Vagina (tissue), 2 donors: ENCODE measurements at places on chromosomes 3 and 15.

GRCh38 chr15:92974183-92974915, 74.2 kb downstream of the CHD2 start:
- no peaks in the 10 kb centered on the region for H3K27me3 ChIP-seq
- no peak overlapping the region for H3K4me3 ChIP-seq

DNA sequence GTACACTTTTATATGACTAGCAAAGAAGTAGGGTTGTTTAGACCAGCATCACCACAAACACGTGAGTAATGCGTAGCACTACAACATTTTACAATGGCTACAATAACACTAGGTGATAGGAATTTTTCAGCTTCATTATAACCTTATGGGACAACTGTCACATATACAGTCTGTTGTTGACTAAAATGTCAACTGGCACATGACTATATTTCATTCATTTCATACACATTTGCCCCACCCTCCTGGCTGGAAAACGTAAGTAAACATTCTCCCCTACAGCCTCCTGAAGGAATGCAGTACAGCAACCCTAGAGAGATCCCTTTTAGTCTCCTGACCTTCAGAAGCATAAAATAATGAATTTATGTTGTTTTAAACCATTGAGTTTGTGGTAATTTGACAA, 16.2 kb downstream of the RIOX2 start:
- H3K4me3 ChIP-seq, result no peak overlapping the region
- no peak for DNase-seq
- H3K27ac ChIP-seq, result no peak overlapping the region
- peaks cover 16% of the 10 kb centered on the region for H3K4me1 ChIP-seq
- no peaks in the 10 kb centered on the region for H3K27me3 ChIP-seq

DNA sequence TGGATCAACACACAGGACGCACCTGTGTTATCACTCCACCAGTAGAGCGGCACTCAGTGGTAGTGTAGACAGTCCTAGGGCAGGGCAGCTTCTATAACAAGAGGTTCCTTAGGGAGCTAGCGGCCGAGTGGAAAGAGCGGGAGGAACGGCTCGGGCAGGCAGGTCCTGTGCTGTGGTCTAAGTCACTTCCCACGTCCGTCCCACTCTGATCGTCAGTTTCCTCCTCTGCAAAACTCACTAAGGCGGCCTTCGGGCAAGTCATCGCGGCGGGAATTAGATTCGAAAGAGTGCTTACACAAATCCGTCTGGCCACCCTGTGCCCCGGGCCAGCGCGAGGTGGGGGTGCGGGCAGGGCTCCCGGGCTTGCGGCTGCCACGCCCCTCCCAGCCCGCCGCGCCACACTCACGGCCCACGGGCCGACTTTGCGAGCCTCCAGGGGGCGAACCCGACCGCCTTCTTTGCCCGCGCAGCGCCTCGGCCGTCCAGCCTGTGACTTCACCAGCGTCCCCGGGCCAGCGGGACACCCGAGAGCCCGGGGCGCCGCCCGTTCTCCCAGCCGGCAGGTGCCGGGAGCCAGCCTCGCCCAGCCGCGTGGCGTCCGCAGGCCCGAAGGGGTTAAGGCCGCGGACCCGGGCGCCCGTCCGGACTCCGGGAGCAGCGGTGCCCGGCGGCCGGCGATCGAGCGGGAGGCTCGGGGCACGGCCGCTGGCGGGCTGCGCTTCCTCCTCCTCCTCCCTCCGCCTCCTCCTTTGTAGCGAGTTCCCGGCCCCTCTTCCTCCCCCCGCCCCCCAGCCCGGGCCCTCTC, 416 bp upstream of the CORO2B start:
- H3K36me3 ChIP-seq, result no peaks in the 10 kb centered on the region
- no peaks in the 10 kb centered on the region for H3K27me3 ChIP-seq
- H3K27ac ChIP-seq, result peak overlapping the region; percentile 68
- no peak for DNase-seq
- peak overlapping the region; percentile 65 for H3K4me3 ChIP-seq
- H3K4me1 ChIP-seq, result peaks cover 21% of the 10 kb centered on the region

DNA sequence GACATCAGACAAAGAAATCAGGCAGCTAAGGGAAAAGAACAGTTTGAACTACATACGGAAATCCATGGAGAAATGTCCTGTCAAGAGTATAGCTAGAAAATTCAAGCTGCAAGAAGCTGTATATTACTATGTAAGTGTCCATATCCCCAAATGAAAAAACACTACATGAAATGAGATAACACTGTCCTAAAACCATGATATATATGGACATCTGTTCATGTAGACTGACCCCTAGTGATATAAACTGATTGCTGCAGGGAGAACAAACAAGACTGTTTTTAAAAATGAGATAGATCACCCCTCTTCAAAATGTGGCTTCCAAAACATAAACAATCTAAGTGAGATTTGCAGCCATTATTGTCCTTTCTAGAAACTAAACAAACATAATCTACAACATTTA, 985.6 kb downstream of the EPHA3 start:
- no peaks in the 10 kb centered on the region for H3K4me1 ChIP-seq
- no peak overlapping the region for H3K4me3 ChIP-seq
- H3K27me3 ChIP-seq, result no peaks in the 10 kb centered on the region
- no peak for DNase-seq
- no peak overlapping the region for H3K27ac ChIP-seq

DNA sequence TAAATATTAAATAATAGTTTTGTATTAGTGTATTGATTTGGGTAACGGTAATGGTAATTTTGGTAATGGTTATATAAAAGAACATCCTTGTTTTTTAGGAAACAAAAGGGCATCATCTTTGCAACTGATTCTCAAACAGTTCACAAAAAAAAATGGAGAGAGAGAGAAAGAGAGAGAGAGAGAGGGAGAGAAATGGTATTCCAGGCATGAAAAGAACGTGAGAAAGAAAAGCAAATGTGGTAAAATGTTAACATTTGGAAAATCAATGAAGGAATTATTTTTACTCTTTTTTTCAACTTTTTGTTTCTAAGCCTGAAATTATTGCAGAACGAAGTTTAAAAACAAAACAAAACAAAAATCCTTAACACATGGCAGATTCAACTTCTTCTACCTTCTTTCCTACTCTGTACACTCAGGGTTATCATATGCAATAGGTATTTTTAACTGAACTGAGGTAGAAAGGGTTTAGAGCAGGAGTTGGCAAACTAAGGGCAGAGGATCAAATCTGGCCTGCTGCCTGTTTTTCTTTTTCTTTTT, 2.2 kb upstream of the GLB1 start:
- peaks cover 19% of the 10 kb centered on the region for H3K4me1 ChIP-seq
- no peak overlapping the region for H3K4me3 ChIP-seq
- no peaks in the 10 kb centered on the region for H3K36me3 ChIP-seq
- H3K27ac ChIP-seq, result no peak overlapping the region
- H3K27me3 ChIP-seq, result no peaks in the 10 kb centered on the region

DNA sequence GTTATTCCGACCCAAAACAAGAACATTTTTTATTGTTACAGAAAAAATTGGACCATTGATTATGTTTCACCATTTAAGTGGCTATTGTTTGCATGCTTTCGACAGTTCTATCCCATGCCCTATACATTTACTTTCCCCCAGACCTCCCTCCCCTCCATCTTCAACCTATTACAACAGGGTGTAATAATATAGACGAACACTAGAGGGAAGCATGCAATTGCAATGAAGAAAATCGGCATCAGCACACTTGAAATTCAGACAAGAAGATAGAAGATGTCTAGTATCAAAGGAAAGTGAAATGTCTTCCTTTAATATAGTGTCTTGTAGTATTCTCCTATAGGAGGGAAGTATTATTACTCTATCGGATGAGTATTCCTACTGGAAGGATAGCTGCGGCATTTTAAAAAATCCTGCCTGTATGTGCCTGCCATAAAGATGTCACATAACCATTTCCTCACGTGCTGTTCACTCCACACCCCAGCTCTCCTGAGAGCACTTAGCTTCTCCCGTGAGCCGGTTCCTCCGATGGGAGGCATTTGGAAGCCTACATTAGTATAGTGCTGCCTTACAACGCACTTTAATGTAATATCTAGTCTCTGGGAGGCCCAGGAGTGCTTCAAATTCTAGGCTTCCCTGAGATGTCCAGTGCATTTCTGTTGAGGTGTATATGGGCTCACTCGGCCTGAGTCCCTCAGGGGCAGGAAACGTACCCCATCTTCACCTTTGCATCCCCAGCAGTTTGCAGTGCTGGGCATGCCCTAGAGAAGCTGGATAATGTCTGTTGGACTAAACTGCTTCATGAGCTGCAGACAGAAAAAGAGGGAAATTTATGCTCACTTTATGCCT, 17.8 kb upstream of the ERICH6 start:
- H3K4me3 ChIP-seq, result peak overlapping the region; percentile 15
- H3K27ac ChIP-seq, result peak overlapping the region; percentile 57
- no peak for DNase-seq
- H3K4me1 ChIP-seq, result peaks cover 17% of the 10 kb centered on the region
- H3K36me3 ChIP-seq, result no peaks in the 10 kb centered on the region

DNA sequence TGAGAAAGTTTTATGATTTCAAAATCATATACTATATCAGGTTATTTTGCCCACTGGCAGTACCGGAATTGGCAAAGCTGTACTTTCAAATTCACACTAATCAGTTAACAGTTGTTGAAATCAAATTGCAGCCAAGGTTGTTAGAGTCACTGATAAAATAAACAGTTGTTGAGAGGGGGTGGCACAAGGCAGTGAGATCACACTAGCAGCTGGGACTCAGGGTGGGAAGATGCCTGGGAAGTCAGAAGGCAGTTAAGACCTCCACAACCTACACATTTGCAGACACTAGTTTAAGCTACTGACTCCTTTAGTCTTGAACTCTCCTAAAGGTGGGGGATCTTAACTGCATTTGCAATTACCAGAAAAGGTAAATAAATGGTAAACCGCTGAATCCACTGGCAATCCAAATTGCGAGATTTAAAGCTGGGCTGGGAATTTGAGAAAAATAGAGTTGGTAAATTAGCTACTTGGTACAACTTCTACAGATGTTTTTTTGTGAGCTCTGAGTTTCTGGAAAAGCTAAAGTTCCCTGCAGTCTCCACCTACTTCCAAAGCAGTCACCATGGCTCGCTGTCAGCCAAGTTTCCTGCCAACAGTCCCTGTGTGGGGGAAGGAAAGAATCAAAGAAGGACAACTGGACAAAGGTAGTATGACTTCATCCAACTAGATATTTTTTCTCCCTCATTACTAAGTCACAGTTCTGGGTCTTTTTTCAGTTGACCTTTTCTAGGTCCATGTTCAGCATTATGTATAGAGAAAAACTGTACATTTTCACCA, 105.7 kb downstream of the ZNF385D start:
- DNase-seq, result no peak
- no peak overlapping the region for H3K27ac ChIP-seq
- H3K4me3 ChIP-seq, result no peak overlapping the region
- no peaks in the 10 kb centered on the region for H3K36me3 ChIP-seq

- DNase-seq, result peak; percentile 84
- H3K27ac ChIP-seq, result peak overlapping the region; percentile 53
These were observed 11.2 kb upstream of the FAM174B start for GRCh38 chr15:92666780-92667179.

DNA sequence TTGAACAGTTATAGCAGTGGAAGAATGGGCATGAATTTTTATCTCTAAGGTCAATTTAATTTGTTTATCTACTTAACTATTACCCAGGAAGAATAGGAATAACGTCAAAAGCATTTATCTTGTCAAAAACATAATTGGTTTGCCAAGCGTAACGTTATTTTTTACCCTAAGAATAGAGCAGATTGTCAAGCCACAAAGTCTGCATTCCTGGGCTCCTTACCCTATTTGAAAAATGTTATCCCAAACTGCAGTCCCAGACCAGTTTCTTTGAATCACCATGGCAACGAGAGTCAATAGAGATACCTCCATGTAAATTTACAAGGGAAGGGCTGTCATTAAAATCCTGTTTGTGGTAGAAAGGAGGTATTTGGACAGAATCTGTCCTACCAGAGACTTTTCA, 61.1 kb downstream of the CPNE4 start:
- no peak overlapping the region for H3K4me3 ChIP-seq
- no peak for DNase-seq
- no peak overlapping the region for H3K27ac ChIP-seq
- no peaks in the 10 kb centered on the region for H3K27me3 ChIP-seq
- no peaks in the 10 kb centered on the region for H3K36me3 ChIP-seq

GRCh38 chr3:14921811-14922705, 25.3 kb upstream of the NR2C2 start:
- H3K4me3 ChIP-seq, result no peak overlapping the region
- no peak for DNase-seq
- peaks cover 6% of the 10 kb centered on the region for H3K4me1 ChIP-seq
- H3K27me3 ChIP-seq, result no peaks in the 10 kb centered on the region

DNA sequence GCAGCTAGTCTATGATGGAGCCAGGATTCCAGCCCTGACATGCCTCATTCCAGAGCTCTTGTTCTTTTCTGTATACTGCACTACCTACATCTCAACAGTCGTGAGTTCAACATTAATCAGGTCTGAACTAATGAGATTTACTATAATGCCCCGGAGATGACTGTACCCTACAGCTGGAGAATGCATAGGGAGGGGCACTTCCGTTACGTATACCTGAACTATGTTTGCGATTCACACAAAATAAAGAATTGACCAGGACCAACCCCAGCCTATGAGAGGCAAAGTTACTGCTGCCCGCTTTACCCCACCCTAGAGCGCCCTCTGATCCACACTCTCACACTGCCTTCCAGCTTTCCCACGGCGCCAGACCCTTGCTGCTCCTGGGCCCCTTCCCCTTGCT, 97.0 kb downstream of the IGF2BP2 start:
- no peaks in the 10 kb centered on the region for H3K27me3 ChIP-seq
- H3K4me3 ChIP-seq, result no peak overlapping the region
- no peak overlapping the region for H3K27ac ChIP-seq

DNA sequence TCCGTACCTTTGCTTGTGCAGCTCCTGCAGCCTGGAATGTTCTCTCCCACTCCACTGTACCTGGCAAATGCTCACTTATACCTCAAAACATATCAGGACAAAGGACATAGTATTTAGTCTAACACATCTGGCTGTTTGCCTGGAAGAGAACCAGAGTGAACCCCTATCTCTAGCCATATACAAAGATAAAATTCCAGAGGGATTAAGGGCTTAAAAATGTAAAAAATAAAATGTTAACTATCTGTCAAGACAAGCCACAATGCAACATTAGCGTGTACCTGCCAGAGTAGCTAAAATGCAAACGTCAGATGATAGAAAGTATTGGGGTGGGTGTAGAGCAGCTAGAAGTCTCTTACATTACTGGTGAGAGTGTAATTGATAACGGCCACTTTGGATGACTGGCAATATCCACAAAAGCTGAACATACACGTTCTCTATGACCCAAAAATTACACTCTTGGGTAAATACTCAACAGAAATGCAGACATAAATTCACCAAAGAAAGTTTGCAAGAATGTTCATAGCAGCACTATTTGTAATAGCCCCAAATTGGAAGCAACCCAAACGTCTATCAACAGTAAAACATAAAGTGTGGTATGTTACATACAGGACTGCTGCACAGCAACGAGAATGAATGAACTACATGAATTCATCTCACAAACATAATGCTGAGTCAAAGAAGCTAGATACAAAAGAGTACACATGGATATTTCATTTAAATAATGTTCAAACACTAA, 18.2 kb upstream of the ADPGK start:
- no peak for DNase-seq
- no peaks in the 10 kb centered on the region for H3K27me3 ChIP-seq
- no peak overlapping the region for H3K27ac ChIP-seq

GRCh38 chr3:188113756-188114155, 40.2 kb upstream of the LPP start:
- no peaks in the 10 kb centered on the region for H3K36me3 ChIP-seq
- no peak overlapping the region for H3K4me3 ChIP-seq
- DNase-seq, result no peak
- no peak overlapping the region for H3K27ac ChIP-seq

GRCh38 chr3:195897081-195897852, 11.1 kb downstream of the TNK2 start:
- H3K4me3 ChIP-seq, result peak overlapping the region; percentile 61
- no peak for DNase-seq
- H3K27me3 ChIP-seq, result no peaks in the 10 kb centered on the region
- H3K36me3 ChIP-seq, result no peaks in the 10 kb centered on the region
- H3K27ac ChIP-seq, result peak overlapping the region; percentile 89
